RWPE2 (cell line): ENCODE measurements at places on chromosomes 2 and 18.
A peak's percentile ranks its signal among the peaks of the same experiment; 100 is the strongest.

- no peak for DNase-seq
These were observed 384.3 kb downstream of the PIK3C3 start for GRCh38 chr18:42339372-42339771.

- DNase-seq: no peak
These were observed 116.3 kb upstream of the PGAP1 start for GRCh38 chr2:197042739-197043196.

DNA sequence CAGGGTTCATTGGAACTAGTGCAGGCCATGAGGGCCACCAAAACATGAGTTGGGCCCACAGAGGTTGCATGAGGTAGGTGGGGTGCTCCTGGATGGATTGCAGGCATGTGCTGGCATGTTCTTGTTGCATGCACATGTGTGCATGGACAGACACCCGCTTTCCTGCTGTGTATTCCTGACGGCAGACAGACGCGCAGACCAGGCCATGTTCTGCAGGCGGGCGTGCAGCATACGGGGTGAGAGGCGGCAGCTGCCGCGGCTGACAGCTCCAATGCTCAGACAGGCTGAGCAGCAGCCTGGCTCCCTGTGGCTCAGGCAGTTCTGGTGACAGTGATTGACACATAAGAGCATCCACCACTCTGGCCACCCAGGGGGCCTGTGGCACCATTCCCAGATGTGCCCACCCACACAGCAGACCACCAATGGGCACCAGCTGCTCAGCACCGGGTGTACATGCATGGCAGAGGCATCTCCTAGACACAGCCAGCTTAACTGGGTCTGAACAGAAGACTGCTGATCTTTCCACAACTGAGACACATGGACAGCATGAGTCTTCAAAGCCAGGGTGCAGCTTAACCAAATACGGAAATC lies 21.2 kb downstream of the HS1BP3 start:
- no peak for DNase-seq

DNA sequence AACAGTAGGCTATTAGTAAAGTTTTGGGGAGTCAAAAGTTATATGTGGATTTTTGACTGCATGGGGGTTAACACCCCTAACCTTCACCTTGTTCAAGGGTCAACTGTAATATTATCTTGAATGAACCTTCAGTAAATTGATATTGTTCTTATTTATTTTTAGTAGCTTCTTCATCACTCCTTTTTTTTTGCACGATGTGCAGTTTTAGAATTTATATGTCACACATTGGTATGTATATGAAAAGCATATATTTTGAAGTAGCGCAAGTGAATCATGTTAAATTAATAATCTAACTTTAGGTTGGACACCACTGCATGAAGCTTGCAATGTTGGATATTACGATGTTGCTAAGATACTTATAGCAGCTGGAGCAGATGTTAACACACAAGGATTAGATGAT lies 79.9 kb downstream of the ANKRD12 start:
- DNase-seq: no peak

DNA sequence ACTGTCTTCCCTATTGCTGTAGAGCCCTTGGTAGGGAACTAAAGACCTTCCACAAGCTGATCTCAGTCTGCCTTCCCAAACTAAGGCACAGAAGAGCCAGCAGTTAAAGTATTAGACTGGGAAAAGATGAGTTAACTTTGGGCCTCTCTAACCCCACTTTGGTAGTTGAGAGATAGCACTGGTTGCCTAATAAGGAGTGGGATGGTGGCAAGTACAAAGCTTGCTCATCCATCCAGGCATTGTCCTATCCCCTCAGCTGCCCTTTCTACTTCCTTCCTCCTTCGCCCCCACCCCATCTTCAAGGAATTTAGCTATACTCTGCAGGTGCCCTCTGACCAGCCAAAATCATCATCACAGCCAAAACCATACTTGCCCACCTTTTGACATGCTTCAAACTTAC lies 22.2 kb upstream of the AFTPH start:
- no peak for DNase-seq

- DNase-seq: peak; percentile 23
These were observed 104.4 kb downstream of the INHBB start for GRCh38 chr2:120450196-120450820.

DNA sequence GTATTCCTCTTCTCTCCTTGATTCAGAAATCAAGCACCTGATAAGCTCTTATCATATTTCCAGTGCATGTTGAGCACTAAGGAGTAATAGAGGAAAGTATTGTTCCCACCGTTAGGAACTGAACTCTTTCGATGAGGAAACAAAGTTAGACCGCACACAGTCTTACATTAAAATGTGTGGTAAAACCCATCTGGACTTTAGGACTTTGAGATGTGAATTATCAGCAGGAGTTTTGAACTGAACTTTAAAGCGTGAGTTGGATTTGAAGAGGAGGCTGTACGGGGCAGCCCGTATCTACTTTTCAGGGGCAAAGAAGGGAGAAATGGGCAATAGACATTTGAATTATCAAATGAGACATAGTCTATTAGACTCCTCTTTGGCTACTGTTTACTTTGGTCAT lies 134.4 kb downstream of the SETBP1 start:
- no peak for DNase-seq

- no peak for DNase-seq
These were observed 42.0 kb downstream of the DTNA start for GRCh38 chr18:34752056-34752455.

DNA sequence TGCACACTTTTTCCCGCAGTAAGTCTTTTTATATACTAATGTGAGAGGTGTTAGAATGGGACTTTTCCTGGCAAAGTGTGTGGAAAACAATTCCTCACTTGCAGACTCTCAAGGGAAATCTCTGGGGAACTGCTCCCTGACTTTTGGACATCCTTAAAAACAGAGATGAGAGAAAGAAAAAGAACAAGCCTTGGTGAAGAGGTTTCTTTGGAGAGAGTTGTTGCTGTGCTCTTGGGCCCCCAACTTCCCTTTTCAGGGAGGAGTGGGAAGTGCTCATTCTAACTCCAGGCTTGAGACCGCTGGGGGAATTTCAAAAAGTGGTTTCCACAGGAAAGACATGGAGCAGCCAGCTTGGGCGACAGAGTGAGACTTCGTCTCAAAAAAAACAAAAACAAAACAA lies 142.6 kb upstream of the SPRED2 start:
- no peak for DNase-seq

DNA sequence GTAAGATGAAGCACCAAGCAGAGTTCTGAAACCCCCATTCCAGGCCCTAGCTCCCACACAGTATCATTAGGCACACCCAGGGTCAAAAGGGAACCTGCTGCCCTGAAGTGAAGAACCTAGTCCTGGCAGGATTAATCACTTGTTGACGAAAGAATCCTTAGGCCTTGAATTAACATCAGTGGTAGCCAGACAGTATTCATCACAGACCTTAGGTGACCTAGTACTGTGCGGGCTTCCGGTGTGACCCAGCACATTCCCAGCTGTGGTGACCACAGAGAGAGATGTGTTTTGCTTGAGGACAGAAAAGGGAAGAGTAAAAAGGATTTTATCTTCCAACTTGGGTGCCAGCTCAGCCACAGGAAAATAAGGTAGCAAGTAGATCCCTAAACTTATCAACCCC lies 1071.4 kb upstream of the FAM98A start:
- DNase-seq: no peak

DNA sequence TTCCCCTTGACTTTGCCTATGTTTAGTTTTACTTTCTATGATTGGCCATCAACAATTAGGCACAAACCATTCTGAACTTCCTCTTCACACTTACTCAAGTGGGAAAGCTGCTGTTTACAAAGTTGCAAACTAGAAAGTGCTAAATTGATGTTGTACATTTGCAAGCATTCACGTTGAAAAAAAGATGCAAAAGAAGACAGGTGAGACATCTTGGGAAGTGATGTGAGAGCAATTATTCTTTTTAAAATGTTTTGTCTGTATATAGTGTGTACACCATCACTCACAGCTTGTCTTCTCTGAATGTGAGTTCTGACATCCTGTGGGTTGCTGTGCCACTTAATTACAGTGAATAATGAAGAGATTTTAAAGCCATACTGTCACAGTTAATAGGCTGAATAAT lies 874.1 kb upstream of the LRATD1 start:
- no peak for DNase-seq

GRCh38 chr2:200787351-200788120 lies 24.2 kb upstream of the BZW1 start:
- DNase-seq: peak; percentile 76

DNA sequence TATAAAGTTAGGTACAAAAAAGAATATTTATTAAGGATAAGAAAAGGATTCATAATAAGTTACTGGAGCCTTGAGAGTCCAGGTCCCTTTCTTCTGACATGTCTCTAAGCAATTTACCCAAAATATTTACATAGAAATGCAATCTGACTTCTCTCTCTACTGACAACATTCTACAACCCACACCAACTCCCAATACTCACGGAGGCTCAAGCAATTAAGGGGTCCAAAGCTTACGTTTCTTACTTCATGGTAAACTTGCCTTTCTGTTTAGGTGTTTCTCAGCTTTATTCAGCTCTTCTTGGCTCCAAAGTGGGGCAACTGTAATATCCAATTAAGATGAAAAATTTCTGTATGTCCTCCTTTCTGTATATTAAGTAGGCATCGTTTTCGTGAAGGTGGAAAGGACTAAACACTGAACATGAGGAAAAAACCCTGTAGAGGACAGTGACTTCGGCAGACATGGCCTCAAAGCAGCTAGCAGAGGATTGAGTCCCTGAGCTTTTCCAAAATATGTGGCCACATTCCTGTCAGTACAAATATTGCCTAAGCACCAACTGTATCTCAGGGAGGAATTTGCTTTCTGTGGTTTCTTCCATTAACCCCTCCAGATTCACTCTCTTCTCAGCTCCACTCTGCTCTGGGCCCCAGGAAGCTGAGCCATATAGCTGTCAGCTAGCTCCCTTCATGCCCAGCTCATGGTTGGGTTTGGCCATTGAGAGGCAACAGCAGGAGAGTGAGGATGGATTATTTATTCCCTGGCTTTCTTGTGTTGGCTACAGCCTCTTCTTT lies 67.9 kb upstream of the GLS start:
- DNase-seq: no peak

DNA sequence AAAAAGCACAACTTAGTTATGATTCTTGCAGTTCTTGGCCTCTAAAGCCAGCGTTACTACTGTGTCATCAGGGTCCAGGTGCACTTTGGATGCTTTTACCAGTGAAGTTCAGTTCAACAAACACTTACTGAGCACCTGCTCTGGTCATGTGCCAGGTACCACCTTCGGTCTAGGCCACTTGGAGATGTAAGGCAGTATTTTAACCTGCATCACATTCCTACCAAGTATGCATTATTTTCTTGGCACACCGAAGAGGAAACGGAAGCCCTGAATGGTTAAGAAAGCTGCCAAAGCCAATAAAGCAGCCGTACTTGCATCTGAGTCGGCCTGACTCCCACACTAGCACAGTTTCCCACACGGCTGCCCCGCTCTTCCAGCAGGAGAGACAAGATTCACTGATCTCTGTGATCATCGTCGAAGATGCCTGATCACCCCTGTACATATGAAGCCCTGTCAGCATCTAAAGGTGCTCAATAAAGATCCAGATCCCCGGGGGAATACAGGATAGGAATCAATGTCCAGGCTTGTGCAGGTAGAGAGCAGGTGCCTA lies 427.1 kb downstream of the EIPR1 start:
- no peak for DNase-seq

DNA sequence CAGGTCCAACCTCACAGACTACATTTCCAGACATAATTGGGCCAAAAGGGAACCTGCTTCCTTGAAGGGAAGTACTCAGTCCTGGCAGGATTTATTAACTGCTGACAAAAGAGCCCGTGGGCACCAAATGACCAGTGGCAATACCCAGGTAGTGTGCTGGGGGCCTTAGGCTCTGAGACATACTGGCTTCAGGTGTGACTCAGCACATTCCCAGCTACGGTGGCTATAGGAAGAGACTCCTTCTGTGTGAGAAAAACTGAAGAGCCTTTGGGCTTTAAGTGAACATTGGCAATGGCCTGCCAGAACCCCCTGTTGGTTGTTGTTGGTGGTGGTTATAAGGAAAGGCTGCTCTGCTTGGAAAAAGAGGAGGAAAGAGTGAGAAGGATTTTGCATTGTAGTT lies 401.8 kb downstream of the KCNJ3 start:
- no peak for DNase-seq

- DNase-seq: no peak
These were observed 65.7 kb downstream of the LYPD6B start for GRCh38 chr2:149104221-149104620.

DNA sequence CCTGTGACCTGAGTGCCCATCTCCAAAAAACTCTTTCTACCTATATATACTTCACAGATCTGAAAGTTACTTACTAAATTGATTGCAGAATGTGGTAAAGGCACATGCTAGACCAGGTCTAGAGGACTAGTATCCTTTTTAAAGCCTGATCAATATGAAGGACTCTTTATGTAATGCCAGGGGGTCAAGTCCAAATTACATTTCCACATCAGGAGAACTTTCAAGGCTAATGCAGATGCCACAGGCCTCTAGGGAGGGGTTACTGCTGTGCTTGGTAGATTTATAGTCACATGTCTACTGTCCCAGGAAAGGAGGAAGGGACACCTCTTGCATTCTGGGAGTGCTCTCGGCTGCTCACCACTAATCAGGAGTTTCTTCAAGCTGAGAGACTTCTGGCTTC lies 118.4 kb upstream of the NOSTRIN start:
- DNase-seq: no peak

GRCh38 chr2:28058791-28059190 lies 168.3 kb downstream of the BABAM2 start:
- DNase-seq: no peak

DNA sequence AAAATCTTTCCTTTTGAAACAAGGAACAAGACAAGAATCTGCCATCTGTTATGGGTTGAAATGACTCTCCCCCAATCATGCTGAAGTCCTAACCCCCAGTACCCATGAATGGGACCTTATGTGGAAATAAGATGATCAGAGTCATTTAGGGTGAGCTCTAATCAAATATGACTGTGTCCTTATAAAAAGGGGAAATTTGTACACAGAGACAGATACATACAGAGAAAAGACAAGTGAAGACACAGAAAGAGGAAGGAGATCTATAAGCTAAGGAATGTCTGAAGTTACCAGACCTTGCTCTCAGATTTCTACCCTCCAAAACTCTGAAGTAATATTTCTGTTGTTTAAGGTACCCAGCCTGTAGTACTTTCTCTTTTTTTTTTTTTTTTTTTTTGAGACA lies 15.7 kb downstream of the TGFBRAP1 start:
- DNase-seq: no peak

DNA sequence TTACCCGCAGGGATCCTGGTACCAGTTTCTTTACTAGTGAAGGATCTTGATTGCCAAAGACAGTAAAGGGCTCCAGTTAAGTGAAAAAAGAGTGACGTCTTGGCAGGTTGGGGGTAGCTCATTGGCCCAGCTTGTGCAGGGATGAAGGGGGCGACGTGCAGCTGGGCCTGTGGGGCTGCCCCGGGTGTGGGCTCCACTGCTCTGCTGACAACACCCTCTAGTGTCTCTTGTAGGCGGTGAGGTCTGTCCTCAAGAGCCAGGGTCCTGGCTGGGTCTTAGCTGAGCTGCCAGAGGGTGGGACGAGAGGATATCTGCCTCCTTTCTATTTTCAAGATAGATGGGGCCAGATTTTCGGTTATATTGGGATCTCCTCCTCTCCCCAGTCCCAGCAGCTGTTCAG lies 6.1 kb downstream of the ARHGEF4 start:
- no peak for DNase-seq

- no peak for DNase-seq
These were observed 155.1 kb upstream of the RASGRP3 start for GRCh38 chr2:33321236-33321771.

GRCh38 chr2:22600999-22601398 lies 784.0 kb upstream of the KLHL29 start:
- DNase-seq: no peak

- DNase-seq: no peak
These were observed 123.3 kb upstream of the DCC start for GRCh38 chr18:52216666-52217065.
